ENCODE measurements at places on chromosomes 2 and 18.

GRCh38 chr2:189534854-189535832, 45.4 kb downstream of the SLC40A1 start:
- DNase-seq: no peak

DNA sequence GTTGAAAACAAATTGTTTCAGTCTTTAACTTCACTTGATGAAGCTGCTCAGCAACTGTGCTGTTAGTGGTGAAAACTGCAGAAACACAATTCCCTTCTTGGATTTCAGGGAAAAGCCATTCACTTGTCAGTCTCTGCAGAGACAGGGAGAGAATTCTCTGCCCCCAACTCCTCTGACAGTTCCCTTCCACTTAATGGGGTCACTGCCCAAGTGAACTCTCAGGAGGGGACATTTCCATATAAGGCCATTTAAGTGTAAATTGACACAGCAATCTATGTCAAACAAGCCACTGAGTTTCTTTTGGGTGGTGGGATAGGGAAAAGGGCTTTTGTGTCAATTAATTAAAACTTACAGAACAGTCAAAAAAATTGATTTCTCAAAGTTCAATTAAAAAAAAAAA, 51.4 kb upstream of the DNER start:
- DNase-seq: no peak

DNA sequence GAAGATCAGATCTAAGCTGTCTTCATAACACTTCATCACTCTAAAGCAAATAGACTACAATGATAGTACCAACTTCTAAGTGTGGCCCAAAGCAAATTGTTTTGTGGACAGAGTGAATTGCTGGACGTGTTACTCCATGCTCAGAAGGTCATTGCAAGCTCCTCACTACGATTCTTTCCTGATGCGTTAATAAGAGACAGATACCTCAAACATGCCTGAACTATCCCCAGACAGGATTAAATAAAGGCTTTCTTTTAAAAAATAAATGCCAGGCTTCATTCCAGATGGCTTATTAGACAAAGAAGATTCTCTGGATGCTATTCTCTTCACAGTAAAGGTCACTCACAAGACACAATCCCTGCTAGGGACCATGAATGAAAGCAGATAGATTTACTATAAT, 621.2 kb downstream of the DCDC2C start:
- DNase-seq: no peak

GRCh38 chr18:28804512-28805202, 627.7 kb upstream of the CDH2 start:
- no peak for DNase-seq

GRCh38 chr2:230007931-230008707, 60.6 kb downstream of the SLC16A14 start:
- DNase-seq: peak; percentile 19

DNA sequence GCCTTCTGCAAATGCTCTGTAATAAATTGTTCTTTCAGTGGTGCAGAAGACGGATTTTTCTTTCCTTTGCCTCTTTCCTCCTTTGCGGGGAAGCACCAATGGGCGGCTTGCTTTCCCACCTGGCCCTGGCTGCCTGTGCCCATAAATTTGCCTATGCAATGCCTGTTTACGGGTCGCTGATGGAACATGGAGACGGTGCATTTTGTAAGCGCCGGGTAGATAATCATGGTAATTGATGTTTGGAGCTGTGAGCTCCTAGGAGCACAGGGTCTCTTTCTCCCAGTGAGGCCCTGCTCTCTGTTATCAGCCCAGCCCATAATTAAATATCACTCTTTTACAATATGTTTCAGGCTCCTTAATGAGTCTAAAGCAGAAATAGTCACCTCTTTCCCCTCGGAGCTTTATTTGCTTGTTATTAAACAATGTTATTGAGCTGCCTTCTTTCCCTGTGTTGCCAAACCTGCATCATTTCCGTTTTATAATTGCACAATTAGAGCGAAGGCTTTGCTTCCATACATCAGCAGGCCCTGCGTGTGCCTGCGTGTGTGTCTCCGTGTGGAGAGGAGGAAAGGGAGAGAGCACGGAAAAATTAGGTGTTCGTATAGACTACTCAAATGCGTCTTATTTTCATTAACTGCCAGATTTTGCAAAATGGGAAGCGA, 437.4 kb upstream of the POU3F3 start:
- DNase-seq: no peak

DNA sequence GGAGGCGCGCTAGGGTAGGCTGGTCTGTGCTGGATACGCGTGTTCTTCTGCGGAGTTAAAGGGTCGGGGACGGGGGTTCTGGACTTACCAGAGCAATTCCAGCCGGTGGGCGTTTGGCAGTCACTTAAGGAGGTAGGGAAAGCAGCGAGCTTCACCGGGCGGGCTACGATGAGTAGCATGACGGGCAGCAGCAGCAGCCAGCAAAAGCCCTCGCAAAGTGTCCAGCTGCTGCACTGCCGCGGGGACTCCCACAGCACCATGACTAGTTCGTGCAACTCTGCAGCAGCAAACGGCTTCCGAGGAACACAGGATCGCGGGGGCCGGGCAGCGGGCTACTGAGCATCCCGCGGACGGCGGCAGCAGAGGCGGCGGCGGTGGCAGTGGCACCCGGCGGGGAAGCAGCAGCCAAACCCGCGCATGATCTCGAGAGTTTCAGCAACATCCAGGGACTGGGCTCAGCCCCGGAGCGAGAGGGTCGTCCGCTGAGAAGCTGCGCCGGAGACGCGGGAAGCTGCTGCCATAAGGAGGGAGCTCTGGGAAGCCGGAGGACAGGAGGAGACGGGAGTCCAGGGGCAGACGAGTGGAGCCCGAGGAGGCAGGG, 368 bp downstream of the TMEFF2 start:
- DNase-seq: no peak

GRCh38 chr2:150266931-150267330, 220.5 kb downstream of the RND3 start:
- DNase-seq: no peak

- DNase-seq: no peak
Observed at GRCh38 chr2:176648700-176649297, 379.6 kb downstream of the MTX2 start.

GRCh38 chr2:104385743-104386142, 468.2 kb upstream of the POU3F3 start:
- no peak for DNase-seq

DNA sequence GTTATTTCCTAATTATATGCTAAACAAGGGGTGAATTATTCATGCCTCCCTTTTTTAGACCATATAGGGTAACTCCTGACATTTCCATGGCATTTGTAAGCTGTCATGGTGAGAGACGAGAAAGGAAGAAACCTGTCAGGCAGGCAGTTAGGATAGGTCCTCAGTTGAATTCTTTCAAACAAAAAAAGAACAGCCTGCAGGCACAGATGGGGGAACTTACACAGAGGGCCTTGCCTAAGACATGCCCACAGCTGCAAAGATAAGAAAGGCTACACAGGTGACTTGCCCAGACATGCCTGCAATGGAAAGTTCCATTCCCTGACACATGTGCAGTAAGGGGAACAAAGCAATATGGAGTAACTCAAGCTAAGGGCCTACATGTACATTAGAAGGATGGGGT, 128.1 kb downstream of the TMEM163 start:
- no peak for DNase-seq

- DNase-seq: no peak
Observed at GRCh38 chr18:50607378-50607926, 47.6 kb downstream of the MAPK4 start.

- DNase-seq: no peak
Observed at GRCh38 chr18:50721006-50721405, 98.8 kb downstream of the MRO start.

- no peak for DNase-seq
Observed at GRCh38 chr2:234564699-234565098, 67.8 kb upstream of the ARL4C start.

GRCh38 chr2:181812106-181812743, 79.3 kb upstream of the ITPRID2 start:
- no peak for DNase-seq

GRCh38 chr2:36633470-36634092, 35.6 kb upstream of the FEZ2 start:
- DNase-seq: no peak

DNA sequence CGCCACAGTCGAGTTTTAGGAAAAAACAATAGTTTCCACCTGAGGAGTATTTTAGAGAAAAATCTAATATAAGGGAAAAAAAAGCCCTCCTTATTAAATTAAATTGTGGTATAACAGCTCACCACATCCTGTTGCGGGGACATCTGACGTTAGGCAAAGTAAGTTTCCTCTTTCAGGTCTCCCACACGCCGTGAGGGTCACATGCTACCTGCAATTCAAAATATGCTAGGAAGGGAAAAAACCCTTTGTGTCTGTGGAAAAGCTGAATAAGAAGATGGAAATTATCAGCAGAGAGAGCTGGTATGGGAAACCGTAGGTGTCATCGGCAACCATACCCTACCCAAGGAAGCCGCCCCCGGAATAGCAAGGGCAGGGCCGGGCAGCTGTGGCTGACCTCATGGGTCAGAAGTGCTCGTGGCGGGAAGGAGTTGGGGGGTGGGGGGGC, 128.0 kb downstream of the NFATC1 start:
- peak; percentile 59 for DNase-seq

DNA sequence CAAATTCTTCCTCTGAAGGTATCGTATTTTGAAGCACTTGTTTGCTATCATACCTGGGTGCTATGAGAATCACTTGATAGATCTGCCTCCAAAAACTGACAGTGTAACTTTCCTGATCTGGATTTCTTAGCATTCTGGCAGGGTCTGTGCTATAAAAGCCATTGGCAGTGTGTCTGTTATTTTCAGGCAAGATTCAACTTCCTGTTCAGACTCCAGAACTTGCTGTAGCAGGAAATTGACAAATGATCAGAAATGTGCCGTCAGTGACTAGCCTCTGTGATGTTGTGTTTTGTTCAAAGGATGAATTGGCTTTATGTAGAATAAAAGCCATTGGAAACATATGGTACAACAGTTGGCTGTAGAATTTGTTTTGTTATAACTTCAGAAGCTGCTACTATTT, 273.3 kb downstream of the PTPRM start:
- DNase-seq: no peak

GRCh38 chr2:50535971-50536759, 495.8 kb downstream of the NRXN1 start:
- no peak for DNase-seq

GRCh38 chr2:29753671-29754444, 167.5 kb downstream of the ALK start:
- no peak for DNase-seq

DNA sequence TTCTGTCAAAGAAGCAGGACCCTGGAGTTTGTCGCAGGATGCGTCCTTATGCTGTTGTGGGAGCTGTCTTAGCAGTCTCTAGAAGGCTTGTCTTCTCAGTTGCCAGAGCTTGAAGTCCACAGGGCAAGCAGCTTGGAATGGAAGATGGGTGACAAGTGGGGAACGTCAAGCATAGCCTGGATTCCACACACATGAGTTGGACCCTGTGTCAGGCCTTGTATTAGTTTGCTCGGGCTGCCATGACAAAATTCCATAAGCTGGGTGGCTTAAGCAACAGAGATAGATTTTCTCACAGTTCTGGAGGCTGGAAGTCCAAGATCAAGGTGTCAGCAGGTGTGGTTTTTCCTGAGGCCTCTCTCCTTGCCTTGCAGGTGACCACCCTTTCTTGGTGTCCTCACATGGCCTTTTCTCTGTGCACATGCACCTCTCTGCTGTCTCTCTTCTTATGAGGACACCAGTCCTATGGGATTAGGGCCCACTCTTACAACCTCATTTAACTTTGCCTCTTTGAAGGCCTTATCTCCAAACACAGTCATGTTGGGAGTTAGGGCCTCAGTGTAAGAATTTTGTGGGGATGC, 51.3 kb downstream of the THNSL2 start:
- no peak for DNase-seq

DNA sequence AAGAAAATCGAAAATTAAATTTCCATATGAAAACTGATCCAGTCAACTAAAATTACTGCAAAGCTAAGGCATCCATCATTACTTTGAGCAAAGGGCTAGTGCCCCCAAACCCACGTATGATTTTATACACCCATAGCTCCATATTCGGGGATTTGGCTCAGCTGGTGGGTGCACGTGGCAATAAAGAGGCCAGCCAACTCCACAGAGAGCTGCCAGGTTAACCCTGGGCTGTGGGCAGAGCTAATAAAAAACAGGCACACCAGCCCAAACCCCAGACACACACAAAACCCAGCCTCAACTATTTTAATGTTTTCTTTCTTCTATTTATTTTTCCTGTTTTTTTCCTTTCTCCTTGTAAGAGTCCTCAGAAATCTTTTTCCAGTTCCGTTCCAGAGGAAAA, 151.3 kb upstream of the SOX11 start:
- no peak for DNase-seq

GRCh38 chr2:162111958-162112850, 38.2 kb upstream of the DPP4 start:
- DNase-seq: no peak

DNA sequence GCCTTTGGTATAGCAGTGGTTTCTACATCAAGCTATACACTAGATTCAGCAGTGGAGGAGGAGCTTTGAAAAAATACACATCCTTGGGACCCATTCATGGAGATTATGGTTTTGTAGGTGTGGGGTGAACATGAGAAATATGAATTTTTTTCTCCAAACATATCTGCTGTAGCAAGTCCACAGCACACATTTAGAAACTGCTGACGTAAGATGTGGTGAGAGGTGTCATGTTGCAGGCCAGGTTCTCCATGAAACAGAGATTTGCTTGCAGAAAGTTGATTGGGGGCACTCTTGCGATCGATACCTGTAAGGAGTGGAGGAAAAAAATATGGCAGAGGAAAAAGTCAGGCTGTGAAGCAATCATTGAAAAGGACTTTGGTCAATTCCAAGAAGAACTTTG, 67.9 kb downstream of the FASTKD2 start:
- DNase-seq: no peak

GRCh38 chr2:144524118-144525009, 4.4 kb upstream of the ZEB2 start:
- DNase-seq: no peak

All from GM19239 (cell line).